CD4-positive, alpha-beta T cell treated with Interleukin-6 for 4 hours (primary cell): ENCODE measurements at places on chromosomes 3 and 15.
A peak's percentile ranks its signal among the peaks of the same experiment; 100 is the strongest.

DNA sequence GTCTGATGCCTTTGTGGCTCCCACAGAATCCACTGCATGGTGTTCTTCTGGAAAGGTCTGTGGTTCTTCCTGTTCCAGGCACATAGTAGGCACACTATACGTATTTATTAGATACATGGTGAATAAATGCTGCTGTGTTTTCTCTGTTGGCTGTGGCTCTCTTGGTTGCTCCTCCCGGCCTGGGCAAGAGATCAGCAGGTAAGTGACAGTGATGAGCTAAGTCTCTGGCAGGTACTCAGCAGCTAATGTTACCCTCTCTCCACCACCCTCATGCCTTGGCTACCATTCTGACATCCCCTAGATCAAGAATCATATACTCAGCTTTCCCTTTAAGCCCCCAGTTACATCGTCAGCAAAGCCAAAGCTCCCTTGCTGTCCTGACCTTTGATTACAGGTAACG, 8.4 kb downstream of the SV2B start:
- DNase-seq, result no peak

- no peak for DNase-seq
These were observed 204.2 kb upstream of the COL8A1 start for GRCh38 chr3:99434190-99434589.

- DNase-seq, result no peak
These were observed 17.2 kb downstream of the LINGO1 start for GRCh38 chr15:77615472-77615871.

- peak; percentile 32 for DNase-seq
These were observed 1.4 kb upstream of the NDUFAF3 start for GRCh38 chr3:49020330-49021212.

GRCh38 chr15:63338170-63338569, 43.5 kb downstream of the CA12 start:
- DNase-seq, result no peak

- no peak for DNase-seq
These were observed 8.3 kb upstream of the SNX22 start for GRCh38 chr15:64143276-64143675.

DNA sequence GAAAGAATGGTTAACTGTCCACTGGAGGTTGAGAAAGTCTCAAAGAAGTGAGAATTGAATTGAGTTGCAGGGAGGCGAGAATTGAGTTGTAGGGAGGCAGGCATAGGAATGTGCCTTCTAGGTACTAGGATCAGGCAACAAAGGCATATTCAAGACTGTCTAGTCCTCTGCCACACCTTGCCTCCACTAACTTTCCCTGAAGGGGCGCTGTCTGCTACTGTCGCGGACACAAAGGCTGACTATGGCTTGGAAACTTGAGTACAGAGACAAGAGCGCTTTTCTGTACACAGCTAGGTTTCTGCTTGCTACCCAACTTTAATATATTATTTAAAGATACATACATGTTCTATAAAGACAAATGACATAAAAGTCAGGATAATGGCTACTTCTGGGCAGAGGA, 10.4 kb upstream of the FBXL22 start:
- DNase-seq, result no peak

- no peak for DNase-seq
These were observed 8.5 kb downstream of the VEPH1 start for GRCh38 chr3:157494581-157495281.

- no peak for DNase-seq
These were observed 5.5 kb upstream of the CTSH start for GRCh38 chr15:78950343-78950742.

DNA sequence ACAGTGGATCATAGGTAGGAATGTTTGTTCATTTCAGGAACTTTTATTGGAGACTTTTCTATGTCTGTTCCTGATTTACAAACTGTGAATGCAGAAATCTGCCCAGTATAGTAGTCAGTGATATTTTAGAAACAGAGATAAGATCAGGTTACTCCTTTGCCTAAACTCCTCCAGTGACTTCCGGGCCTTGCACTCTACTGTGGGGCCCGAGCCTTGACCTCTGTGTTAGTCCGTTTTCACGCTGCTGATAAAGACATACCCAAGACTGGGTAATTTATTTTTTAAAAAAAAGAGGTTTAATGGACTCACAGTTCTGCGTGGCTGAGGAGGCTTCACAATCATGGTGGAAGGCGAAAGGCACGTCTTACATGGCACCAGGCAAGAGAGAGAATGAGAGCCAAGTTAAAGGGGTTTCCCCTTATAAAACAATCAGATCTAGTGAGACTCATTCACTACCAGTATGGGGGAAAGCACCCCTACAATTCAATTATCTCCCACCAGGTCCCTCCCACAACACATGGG, 127.1 kb downstream of the DNAJB8 start:
- DNase-seq, result no peak

- DNase-seq, result peak; percentile 88
These were observed at the start of gene GPX1 for GRCh38 chr3:49358217-49358883. Gene GPX1 (minus strand): TSS chr3:49358353. CDS start chr3:49358278, 75 bp downstream.

- no peak for DNase-seq
These were observed 218.2 kb upstream of the SGO1 start for GRCh38 chr3:20403986-20404740.

DNA sequence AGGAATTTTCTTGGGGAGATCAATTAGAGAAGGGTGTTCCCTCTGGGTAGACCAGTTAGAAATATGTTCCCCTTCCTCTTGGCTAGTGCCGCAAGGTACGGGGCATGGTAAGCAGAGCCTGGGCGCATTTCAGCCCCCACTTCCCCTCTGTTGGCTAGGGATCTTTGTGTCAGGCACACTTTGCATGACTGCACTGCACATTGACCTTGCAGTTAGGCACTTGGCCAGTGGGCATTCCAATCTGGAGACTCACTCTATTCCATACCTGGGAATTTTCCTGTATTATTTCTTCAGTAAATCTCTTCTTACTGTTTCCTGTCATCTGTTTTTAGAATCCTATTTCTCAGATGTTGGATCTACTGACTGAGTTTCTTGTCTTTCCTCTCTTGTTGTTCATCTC, 30.0 kb upstream of the CACNA1D start:
- DNase-seq, result no peak

DNA sequence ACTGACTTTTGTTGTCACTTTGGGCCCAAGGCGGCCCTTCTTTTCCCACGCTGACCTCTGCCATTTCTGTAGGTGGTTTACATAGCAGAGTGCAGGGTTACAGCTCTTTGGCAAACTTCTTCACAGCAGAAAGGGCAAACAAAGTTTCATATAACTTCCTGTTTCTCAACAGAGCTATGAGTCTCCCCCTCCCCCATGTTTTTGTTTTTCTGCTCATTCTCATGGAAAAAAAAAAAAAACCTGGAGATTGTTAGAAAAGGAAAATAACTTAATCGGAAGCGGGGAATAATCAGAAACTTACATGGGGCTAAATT, 342.0 kb upstream of the NR2F2 start:
- no peak for DNase-seq

DNA sequence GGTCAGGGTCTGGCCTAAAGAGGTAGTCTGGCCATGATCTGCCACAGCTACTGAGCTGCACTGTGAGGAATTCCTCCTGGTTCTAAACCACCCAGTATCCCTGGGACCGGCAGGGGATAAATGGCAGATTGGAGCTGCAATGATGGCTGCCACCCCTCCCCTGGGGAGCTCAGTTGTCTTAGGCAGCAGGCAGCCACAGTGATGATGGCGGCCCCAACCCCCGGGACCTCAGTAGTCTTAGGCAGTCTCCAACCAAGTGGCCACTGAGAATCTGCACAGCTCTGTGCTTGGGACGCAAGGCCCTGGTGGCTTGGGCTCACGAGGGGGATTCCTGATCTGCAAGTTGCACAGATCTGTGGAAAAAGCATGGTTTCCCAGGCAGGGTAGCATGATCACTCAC, 68.1 kb downstream of the STRIT1 start:
- no peak for DNase-seq

DNA sequence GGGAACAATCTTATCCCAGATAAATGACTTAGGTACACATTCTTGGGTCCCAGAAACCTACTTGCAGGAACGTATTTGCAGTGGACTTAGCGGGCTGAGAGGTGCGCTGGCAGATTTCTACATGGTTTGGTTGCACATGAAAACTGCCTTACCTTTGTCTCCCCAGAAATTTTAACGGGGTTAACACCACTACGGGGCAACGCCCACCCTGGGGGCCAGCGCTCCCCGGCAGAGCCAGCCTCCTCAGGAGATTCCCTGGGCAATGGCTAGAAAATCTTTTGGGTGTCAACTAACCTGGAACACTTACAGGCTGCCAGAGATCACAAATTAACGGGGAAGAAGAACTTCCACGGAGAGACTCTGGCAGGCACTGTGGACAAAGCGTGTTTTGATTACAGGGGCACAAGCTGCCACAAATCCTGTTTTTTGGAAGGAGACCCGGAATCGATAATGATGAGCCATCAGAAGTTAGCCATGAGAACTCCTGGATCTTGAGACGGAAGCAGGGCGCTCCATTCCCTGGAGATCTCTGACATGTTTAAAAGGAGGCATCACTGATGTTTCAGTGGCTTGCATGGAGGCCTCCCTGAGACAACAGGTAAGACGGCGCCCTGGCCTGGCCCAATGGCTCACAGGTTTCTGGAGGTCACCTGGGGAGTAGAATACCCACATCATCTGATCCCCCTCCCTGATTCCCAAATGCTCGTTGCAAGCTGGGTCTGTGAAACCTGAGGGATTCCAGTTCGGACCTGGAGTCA, 288.9 kb downstream of the ADAMTS17 start:
- DNase-seq, result no peak

DNA sequence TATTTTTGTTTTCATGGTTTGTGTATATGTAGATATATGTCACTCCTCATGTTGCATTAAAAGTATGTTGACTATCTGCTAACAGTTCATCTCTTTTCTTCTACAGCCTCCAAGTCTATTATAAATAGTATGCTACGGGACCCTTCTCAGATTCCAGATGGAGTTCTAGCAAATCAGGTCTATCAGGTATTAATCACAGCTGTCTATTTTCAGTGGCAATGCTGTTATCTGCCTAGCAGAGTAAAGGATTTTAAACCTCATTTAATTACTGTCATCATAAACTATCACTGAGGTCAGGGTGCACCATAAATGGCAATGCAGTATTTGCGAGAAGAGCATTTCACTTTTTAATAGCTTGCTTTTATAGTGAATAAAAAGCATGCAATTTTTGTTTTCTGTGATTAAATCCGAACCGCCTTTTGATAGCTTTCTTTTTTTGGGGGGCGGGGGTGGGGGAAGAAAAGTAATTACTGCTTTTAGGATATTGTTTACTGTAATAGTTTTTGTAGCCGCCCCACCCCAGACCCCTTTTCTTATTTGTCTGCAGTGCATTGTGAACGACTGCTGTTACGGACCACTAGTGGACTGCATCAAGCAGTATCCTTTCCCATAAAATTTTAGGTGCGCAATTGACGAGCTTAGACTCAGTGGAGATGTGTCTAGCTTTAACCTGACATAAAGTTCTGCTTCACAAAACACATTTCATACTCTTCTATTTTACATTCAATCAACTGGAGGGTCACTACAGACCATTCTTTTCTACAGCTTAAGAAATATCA, 112.3 kb downstream of the CDIN1 start:
- no peak for DNase-seq

GRCh38 chr3:150635526-150635925, 32.4 kb downstream of the SELENOT start:
- no peak for DNase-seq

GRCh38 chr15:89408372-89409183, 74.0 kb upstream of the POLG start:
- no peak for DNase-seq

DNA sequence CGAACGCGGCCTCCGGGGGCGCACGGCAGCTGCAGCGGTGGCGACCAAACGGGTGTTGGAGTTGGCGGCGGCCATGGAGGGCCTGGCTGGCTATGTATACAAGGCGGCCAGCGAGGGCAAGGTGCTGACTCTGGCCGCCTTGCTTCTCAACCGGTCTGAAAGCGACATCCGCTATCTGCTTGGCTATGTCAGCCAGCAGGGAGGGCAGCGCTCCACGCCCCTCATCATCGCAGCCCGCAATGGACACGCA, 725 bp downstream of the FEM1B start:
- no peak for DNase-seq

DNA sequence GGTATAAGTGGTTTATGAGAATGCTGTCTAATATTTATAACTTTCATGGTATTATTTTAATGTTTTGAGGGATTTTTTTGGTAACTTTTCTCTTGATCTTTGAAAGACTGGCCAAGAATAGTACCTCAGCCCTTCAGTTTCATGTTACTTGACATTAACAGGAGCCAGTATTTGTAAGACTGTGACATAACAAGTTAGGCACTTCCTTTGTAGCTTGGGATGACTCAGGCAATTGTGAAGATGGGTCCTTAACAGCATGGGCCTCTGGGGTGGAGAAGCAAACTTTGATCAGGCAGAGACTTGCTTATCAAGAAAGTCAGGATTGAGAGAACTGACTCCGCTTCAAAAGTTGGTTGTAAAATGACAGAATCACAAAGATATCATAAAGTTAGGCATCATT, 9.5 kb downstream of the LRRC49 start:
- no peak for DNase-seq

- DNase-seq, result no peak
These were observed 18.2 kb downstream of the PLOD2 start for GRCh38 chr3:146142757-146143156.

- DNase-seq, result no peak
These were observed 17.4 kb downstream of the AADACL2 start for GRCh38 chr3:151751161-151751560.

DNA sequence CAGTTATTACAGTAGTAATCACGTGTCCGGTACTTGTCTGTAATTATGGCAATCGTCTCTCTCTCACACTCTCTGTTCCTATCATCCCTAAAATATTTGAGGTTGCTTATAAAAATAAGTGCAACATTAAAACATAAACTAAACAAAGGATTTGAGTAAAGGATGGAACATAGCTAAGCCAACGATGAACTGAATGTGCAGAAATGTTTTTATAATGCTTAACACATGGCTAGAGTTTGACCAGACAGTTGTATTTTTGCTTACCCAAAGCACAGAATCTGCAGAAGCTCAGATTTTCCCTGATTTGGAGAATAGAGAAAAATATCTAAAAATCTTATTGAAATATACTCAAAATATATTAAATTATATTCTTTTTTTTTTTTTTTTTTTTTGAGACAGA, 1030.9 kb downstream of the NAALADL2 start:
- no peak for DNase-seq

DNA sequence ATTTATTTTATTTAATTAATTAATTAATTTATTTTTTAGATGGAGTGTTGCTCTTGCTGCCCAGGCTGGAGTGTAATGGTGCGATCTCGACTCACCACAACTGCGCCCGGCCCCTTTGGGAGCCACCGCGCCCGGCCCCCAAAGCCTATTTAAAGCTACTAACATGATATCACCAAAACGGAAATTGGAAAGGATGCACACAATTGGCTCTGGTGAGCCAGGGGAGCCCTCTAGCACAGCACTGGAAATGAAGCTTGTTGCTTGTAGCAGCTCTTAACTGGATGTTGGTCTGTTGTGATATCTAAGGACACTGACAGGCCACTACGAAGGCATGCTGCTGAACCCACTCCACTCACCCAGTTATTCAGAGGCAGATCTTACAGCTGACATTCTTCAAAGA, 104.5 kb downstream of the IGF2BP2 start:
- DNase-seq, result no peak
